LHCN-M2 (cell line): ENCODE measurements at places on chromosomes 6 and 20. TPM values are rescaled to one million over a fixed set of nuclear protein-coding genes. Genes with fewer than 3 reads are reported as not detected.

Gene SNX9
- total RNA-seq, result 14.6 and 15.6 TPM in 2 replicates

DNA sequence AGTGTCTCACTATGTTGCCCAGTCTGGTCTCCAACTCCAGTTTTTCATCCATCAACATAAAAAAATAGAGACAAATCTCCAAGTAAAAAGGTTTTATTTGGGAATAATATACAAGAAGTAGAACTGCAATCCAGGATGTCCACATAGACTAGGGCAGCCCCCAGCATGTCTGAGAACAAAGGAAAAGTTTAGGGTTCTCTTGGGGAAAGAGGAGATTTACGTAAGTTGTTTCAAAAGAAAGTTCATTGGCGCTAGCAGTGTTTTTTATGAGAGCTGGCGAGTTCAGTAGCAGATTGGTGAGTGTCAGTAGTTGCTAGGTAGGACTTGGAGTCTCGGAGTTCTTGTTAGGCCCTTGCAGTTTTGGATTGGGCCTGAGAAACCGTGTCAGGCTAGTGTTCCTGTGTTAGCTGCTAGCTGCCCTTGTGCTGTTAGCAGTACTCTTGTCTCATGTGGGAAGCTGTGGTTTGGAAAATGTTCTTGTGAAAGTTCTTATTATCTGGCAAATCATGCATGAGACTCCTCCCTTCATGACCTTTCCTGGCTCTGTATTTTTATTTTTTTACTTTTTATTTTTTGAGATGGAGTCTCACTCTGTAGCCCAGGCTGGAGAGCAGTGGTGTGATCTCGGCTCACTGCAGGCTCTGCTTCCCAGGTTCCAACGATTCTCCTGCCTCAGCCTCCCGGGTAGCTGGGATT is 24.7 kb downstream of the TTLL9 start:
- DNase-seq, result peak; percentile 79

DNA sequence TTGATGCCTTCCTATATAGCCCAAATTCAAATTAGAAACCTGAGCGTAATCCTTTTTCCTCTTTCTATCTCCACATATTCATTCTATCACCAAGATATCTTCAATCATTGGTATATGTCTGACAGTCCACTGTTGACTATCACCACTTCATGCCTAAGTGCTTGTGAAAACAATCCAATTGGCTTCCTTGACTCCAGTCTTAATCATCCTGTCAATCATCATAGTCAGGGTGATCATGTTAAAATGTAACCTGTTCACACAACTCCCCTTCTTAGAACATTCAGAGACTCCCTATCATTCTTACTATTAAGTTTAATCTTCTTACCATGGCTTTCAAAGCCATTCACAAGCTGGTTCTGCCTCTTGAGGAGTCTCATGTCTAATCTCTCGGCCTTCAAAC is 616.7 kb downstream of the PHF3 start:
- DNase-seq, result no peak

Gene TPD52L2
- total RNA-seq, result 118 and 119 TPM in 2 replicates
